Thoracic aorta (tissue), 2 donors: ENCODE measurements at places on chromosomes 16 and 17.

GRCh38 chr17:83109793-83110645 is 30.6 kb downstream of the METRNL start:
- peak; percentile 98 for DNase-seq

DNA sequence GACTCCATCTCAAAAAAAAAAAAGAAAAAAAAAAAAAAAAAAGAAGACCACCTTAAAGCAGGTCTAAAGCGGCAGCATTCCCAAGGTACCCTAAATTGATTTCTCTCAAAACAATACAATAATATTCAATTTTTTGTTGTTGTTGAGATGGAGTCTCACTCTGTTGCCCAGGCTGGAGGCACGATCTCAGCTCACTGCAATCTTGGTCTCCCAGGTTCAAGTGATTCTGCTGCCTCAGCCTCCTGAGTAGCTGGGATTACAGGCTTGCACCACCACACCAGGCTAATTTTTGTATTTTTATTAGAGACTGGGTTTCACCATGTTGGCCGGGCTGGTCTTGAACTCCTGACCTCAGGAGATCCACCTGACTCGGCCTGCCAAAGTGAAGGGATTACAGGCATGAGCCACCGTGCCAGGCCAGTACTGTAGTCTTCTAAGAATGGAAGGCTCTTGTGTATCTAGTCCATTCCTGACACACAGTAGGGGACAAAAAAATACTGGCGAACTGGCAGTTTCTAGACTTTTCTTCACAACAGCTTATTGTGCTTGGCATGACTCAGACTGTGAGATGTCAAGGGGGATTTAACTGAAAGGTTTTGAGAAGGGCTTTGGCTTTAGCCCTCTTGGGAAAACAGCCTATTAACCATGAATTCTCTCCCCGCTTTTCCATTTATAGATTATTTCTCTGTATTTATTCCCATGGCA is 17.3 kb downstream of the CDR2 start:
- DNase-seq, result no peak

GRCh38 chr16:194516-194915 is 14.3 kb downstream of the HBQ1 start:
- DNase-seq, result no peak

- no peak for DNase-seq
These were observed 64.5 kb downstream of the HS3ST3A1 start for GRCh38 chr17:13537167-13537731.
